ENCODE measurements at places on chromosomes 5 and 9.

GRCh38 chr5:132500244-132500930, 9.8 kb upstream of the IRF1 start:
- DNase-seq, result no peak

DNA sequence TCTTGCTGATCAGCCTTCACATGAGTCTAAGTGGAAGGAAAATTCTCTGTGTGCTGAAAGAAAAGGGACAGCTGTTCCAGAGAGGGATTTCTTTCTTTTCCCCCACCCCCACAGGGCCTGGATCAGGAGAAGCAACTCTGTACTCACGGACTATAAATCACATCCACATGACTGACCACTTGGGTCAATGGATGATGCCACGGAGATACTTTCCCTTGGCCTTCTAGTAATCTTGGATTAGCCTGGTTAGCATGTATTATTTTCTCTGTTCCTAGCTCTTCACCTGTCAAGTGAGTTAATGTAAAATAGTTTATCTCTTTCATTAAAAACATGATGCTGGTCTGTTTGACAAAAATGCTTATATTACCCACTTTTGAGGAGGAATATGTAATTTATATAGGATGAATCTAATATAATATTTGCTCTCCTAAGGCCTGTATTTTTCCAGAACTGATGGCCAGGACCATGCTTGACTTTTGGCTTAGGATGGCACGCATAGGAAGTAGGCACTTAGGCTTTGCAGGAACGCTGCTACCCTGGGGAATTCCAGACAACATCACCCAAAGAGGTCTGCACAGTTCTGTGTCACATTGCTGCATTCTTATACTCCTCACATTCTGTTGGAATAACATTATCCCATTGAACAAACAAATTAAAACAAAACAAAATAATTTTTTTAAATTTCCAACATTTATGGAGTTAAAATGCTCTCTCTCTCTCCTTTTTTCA, 892.1 kb downstream of the TLE1 start:
- no peak for DNase-seq

GRCh38 chr5:21219251-21219650, 1231.3 kb upstream of the CDH18 start:
- no peak for DNase-seq

DNA sequence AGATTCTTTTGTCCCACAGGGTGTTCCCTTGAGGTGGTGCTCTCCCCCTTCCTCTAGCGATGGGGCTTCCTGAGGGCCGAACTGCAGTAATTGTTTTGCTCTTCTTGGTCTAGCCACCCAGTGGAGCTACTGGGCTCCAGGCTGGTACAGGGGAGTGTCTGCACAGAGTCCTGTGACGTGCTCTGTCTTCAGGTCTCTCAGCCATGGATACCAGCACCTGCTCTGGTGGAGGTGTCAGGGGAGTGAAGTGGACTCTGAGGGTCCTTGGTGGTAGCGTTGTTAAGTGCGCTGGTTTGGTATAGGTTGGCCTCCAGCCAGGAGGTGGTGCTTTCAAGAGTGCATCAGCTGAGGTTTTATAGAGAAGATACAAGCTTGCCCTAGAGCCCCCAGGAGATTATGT, 20.4 kb upstream of the CEP72 start:
- peak; percentile 91 for DNase-seq

DNA sequence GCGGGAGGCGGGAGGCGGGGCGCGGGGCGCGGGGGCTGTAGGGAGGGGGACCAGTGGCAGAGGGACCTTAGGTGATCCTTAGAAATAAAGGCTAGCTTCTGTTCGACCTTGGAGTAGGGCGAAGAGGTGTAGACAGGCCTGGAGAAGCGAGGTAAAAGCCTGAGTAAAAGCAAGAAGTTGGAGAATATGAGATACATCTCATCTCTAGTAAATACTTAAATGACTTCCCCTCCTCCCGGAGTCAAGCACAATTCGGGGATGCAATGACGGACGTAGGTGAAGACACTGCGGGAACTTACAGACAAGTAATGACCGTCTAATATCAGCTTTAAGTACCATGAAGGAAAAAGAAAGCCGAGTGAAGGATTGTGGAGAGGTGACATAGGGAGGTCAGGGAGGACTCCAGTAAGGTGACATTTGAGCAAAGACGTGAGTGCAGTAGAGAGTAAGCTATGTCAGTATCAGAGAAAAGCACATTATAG, 466 bp downstream of the SMC2 start:
- no peak for DNase-seq

DNA sequence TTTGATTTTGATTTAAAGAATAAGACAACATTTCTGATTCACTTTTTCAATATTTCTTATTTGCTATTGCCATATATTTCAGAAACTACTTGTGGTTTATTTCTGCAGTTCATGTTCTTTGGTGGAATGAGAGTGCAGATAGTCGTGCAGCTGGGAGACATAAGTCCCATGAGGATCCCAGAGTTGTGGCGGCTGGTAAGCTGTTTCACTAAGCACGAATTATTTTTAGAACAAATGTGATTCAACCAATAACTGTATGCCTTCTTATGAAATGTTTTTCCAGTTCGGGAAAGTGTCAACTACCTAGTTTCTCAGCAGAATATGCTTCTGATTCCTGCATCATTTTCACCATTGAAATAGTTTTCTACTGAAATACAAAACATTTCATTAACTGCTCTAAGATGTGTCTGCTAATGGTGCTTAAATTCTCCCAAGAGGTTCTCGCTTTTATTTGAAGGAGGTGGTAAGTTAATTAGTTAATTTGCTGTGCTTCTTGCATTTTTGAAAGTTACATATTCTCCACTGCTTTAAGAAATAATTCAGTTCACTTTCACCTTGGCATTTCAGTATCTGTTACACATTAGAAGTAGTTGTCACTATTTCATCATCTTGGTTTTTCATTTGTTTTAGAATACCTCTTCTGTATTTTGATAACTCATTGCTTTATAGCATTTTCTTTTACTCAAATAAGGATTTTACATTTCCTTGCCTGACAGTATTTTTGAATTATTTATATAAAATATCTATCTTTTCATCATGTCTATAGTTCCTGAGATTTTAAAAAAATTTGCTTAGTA, 9.0 kb downstream of the NIPSNAP3B start:
- DNase-seq, result no peak

GRCh38 chr9:129006328-129007034, 21.6 kb downstream of the SH3GLB2 start:
- DNase-seq, result no peak

- no peak for DNase-seq
Observed at GRCh38 chr5:28313321-28313951, 1275.0 kb upstream of the CDH9 start.

DNA sequence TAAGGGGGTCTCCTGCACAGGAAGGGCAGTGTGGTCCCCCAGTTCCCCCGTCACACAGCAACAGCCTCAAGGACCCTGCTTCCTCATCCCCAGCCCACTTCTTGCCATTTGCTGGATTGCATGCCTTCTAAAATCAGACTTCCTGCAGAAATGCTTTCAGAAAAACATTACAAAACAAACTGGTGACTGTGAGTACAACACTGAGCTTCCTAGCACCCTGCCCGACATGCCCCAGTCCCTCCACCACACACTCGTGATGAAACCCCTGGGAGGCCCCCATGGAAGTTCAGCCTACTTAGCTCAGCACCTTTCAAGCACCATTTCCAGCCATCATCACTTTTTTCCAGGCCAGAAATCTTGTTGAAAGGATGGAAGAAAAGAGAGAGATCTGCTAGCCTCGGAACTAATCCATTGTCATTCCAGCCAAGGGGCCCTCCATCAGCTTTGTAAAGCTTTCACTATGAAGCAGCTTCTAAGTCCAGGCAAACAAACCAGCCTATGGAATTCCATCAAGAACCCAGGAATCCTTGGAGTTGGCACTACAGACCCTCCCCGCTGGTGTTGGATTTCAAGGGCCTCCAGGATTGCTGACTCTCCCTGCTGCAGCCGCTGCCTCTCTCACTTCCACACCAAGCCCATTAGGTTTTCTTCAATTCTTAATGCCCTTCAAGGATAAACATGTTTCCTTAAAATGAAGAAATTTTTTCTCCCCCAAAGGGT, 114.6 kb downstream of the C5orf15 start:
- DNase-seq, result no peak

DNA sequence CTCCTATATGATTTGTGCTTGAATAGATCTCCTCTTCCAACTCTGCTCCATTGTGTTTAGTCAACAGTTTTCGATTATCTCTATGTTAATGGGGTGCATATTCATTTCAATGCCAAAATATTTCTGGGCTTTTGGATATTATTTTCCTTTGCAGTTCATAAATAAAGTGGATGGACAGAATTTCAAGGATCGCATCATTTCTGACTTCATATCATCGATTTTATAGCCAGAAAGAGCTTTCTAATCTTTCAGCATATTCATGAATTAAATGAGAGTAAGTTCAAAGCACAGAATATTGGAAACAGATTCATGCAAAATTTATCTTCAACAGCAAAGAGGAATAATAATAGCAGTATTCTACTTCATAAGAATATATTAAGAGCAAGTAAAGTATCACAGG, 60.0 kb upstream of the MINAR2 start:
- DNase-seq, result no peak

DNA sequence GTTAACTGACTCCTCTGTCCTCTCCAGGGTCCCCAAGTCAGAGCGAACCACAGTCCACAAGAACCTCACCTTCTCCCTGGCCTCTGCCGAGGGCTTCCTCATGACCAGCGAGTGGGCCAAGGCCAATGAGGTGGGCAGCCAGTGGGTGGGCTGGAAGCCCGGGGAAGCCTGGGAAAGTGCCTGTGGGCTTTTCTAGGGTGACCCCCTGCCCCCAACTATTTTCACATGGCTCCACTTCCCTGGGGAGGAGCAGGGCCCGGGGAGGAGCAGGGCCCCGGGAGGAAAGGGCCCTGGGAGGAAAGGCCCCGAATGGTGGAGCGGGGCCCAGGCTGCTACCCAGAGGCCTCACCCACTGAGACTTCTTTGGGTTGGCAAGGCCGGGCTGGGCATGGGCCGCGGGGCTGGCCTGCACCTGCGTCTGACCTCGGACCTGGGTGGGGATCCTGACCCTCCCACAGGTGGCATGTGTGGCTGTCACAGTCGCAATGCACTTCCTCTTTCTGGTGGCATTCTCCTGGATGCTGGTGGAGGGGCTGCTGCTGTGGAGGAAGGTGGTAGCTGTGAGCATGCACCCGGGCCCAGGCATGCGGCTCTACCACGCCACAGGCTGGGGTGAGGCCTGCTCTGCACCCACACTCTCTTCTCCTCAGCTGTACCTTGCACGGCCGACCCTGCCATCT, 17.9 kb downstream of the ADGRD2 start:
- DNase-seq, result no peak

DNA sequence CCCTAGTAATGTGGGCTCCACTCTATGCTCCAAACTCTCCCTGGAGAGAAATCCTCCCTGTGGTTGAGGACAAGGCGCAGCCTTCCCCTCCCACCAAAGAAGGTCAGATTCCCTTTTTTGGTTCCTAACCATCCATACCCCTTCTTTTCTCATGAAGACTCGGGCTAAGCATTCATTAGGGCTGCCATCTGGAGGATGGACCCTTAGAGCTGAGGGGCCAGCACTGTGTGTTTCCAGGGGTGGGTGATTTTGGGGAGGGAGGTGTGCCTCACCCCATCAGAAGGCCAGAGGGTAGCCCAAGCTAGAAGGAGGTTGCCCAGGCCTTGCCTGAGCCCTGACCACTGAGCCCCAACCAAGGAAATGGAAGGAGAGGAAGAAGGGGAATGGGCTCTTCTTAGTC, 36.8 kb downstream of the TGFBI start:
- no peak for DNase-seq

DNA sequence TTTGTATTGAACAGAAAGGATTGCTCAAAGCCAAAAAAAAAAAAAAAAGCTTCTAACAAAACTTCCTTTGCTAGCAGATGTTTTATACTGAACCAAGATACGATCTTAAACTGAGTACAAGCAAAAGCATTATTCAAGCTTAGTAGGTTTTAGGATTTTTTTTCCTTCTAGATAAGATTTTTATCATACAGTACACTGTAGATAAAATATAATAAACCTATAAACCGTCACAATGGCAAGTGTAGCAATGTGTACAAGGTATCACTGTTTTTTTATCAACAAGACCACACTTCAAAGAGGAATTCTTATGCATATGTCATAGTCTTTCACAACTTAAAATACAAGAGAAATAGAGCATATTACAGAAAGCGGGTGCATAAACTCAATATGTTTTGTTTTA, 56.5 kb upstream of the TRPM3 start:
- no peak for DNase-seq

DNA sequence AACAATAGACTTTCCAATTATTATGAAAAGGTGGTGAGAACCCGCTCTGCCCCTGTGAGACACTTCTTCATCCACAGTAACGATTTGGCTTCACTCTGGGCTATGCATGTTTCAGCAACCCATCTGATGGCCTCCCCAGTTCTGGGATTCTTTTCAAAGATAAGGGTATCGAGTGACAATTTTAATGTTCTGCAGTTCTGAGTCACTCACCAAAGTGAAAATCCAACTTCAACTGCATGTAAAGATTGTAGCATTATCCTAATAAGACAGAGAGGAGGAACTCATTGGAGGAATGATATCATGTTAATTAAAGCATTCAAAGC, 1078.3 kb upstream of the SEMA6A start:
- DNase-seq, result no peak

DNA sequence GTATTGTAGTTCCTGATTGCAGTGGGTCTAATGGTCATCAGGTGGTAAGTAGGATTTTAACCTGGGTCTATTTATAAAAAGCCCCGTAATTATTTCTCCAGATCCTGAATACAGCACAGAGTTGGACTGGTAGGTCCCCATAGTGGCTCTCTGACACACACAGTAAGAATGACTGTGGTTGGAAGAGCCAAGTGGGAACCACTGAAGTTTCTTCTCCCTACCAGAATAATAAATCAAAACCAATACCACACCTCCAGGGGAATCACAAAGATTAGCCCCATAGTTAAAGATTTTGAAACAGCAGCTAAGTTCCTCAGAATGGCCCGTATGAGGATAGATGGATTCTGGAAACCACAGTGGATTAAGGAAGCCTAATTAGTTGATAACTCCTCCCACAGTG, 68.4 kb upstream of the ZFR start:
- no peak for DNase-seq

GRCh38 chr5:109645707-109646192, 44.0 kb upstream of the MAN2A1 start:
- DNase-seq, result peak; percentile 67

DNA sequence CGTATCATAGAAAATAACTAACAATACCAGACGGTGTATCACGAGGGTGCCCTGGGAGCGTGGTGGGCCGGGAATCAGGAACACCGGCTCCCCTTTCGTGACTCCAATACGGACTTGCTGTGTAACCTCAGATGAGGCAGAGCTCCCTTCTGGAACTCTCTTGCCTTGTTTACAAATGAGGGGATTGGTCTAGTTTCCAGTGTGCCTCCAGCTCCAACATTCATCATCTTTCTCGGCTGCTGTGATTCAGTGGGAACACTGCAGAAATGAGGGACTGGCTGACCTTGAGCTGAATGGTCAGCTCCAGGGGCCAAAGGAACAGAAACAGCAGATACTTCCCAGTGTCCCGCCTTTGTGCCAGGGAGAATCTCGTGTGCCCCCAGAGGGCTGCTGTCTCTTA, 22.6 kb upstream of the TGFBI start:
- no peak for DNase-seq

- DNase-seq, result no peak
Observed at GRCh38 chr5:39495227-39495626, 70.4 kb upstream of the DAB2 start.

- no peak for DNase-seq
Observed at GRCh38 chr9:106700676-106701075, 162.3 kb upstream of the ZNF462 start.

GRCh38 chr5:35859101-35859661, 2.5 kb downstream of the IL7R start:
- DNase-seq, result no peak

Measured in NCI-H187 (cell line).